ENCODE measurements at places on chromosomes 1 and 21.
A peak's percentile ranks its signal among the peaks of the same experiment; 100 is the strongest.

DNA sequence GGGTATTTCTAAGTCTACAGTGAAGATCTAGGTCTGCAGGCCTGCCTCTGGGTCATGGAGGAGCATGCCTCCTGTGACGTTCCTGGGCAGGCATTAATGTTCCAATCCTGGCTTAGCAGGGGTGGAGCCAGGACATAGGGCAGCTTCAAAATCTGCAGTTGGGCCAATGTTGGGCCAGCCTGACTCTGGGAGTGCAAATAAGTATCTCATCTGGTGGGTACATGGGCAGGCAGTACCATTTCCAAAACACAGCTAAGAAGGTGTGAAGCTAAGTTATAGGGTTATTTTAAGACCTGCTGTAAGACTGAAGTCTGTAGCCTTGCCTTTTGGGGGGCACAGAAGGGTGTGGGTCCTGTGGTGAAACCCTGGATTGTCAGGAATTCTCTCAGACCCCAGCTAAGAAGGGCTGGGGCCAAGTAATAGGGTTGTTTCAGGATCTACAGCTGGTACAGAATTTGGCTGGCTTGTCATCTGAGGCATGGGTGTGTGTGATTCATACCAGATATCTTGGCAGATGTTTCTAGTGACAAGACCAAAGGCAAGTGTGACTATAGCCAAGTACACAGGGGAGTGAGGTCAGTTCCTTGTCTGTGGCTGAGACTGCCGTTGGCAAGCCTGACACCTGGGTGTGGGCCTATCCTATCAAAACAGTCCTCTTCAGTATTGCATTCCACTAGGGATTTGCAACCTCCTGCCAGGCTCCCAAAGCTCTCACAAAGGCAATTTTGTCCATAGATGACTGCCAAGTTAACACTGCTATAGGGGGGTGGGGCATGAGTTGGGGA lies 468.7 kb upstream of the B3GALT2 start:
- H3K36me3 ChIP-seq, result no peaks in the 10 kb centered on the region
- H3K4me3 ChIP-seq, result no peak overlapping the region
- no peaks in the 10 kb centered on the region for H3K27me3 ChIP-seq

- H3K27ac ChIP-seq, result no peak overlapping the region
- no peak for DNase-seq
- no peaks in the 10 kb centered on the region for H3K4me1 ChIP-seq
- H3K4me3 ChIP-seq, result no peak overlapping the region
Measured at GRCh38 chr1:151478140-151478812, 19.0 kb upstream of the POGZ start.

- peaks cover 55% of the 10 kb centered on the region for H3K27me3 ChIP-seq
- no peaks in the 10 kb centered on the region for H3K36me3 ChIP-seq
- no peak for DNase-seq
- peak overlapping the region; percentile 56 for H3K4me3 ChIP-seq
Measured at GRCh38 chr1:180911640-180912191, 981 bp upstream of the KIAA1614 start.

- DNase-seq, result no peak
- H3K36me3 ChIP-seq, result peaks cover 28% of the 10 kb centered on the region
- H3K27me3 ChIP-seq, result no peaks in the 10 kb centered on the region
- peak overlapping the region; percentile 91 for H3K4me3 ChIP-seq
- peaks cover 40% of the 10 kb centered on the region for H3K4me1 ChIP-seq
Measured at GRCh38 chr1:65069011-65069565, 78.9 kb upstream of the AK4 start.

- no peaks in the 10 kb centered on the region for H3K27me3 ChIP-seq
- H3K36me3 ChIP-seq, result no peaks in the 10 kb centered on the region
- no peak for DNase-seq
- no peak overlapping the region for H3K4me3 ChIP-seq
- no peaks in the 10 kb centered on the region for H3K4me1 ChIP-seq
Measured at GRCh38 chr1:106435269-106435668, 621.2 kb upstream of the PRMT6 start.

GRCh38 chr1:31033598-31033997 lies 31.9 kb downstream of the PUM1 start:
- peaks cover 26% of the 10 kb centered on the region for H3K36me3 ChIP-seq
- no peak overlapping the region for H3K4me3 ChIP-seq
- H3K27me3 ChIP-seq, result no peaks in the 10 kb centered on the region
- no peak for DNase-seq

DNA sequence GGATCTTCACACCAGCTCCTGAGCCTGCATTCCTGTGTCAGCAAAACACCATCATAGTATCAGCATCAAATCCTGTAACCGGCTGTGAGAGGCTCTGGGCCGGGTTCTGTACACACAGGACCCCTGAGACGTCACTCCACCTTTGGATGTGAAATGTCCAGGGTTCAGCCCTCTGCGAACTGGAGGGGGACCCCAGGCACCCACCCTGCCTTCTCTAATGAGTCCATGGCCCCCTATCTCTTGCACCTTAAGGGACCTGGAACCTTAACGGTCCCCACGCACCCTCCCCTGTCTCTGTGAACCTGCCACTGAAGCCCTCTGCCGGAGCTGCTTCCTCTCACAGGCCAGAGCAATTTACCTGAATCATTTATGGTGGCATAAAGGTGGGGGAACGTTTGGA lies 257.8 kb downstream of the NPHP4 start:
- H3K27ac ChIP-seq, result no peak overlapping the region
- peaks cover 1% of the 10 kb centered on the region for H3K36me3 ChIP-seq
- no peak overlapping the region for H3K4me3 ChIP-seq
- DNase-seq, result no peak
- H3K4me1 ChIP-seq, result no peaks in the 10 kb centered on the region

- H3K27ac ChIP-seq, result no peak overlapping the region
- no peaks in the 10 kb centered on the region for H3K27me3 ChIP-seq
- no peak overlapping the region for H3K4me3 ChIP-seq
- no peak for DNase-seq
Measured at GRCh38 chr1:235483090-235483489, 21.2 kb downstream of the B3GALNT2 start.

GRCh38 chr1:155044812-155045657 lies 6.1 kb upstream of the ADAM15 start:
- peaks cover 14% of the 10 kb centered on the region for H3K4me1 ChIP-seq
- H3K36me3 ChIP-seq, result peaks cover 2% of the 10 kb centered on the region
- no peak overlapping the region for H3K27ac ChIP-seq
- DNase-seq, result peak; percentile 39
- H3K27me3 ChIP-seq, result no peaks in the 10 kb centered on the region

- no peak overlapping the region for H3K27ac ChIP-seq
- H3K4me3 ChIP-seq, result no peak overlapping the region
- H3K27me3 ChIP-seq, result no peaks in the 10 kb centered on the region
Measured at GRCh38 chr21:28261298-28261697, 731.4 kb downstream of the LTN1 start.

DNA sequence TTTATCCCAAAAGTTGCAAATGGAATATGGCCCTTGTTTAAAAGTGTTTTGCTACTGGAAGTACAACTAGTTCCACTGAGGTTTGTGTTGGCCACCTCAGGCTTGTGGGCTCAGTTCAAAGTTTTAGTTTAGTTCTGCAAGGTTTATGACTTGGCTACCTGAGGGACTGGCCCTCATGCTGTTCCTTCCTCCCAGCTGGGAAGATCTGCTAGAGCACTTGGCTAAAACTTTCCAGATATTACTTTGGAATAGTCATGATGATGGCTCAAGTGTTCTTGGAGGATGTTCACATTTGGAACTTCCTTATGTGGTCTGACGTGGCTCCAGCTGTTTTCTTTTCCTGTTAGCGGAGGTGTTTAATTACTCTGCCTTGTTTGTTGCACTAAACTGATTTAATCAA lies 110.2 kb upstream of the IVNS1ABP start:
- H3K27me3 ChIP-seq, result no peaks in the 10 kb centered on the region
- H3K27ac ChIP-seq, result no peak overlapping the region
- peaks cover 1% of the 10 kb centered on the region for H3K36me3 ChIP-seq
- H3K4me1 ChIP-seq, result peaks cover 8% of the 10 kb centered on the region

- no peaks in the 10 kb centered on the region for H3K27me3 ChIP-seq
- peaks cover 45% of the 10 kb centered on the region for H3K36me3 ChIP-seq
- peaks cover 81% of the 10 kb centered on the region for H3K4me1 ChIP-seq
- DNase-seq, result no peak
- H3K27ac ChIP-seq, result peak overlapping the region; percentile 48
- H3K4me3 ChIP-seq, result peak overlapping the region; percentile 93
Measured at GRCh38 chr21:44916965-44917364, 3.7 kb downstream of the ITGB2 start.

- DNase-seq, result no peak
- H3K36me3 ChIP-seq, result peaks cover 43% of the 10 kb centered on the region
- H3K27me3 ChIP-seq, result no peaks in the 10 kb centered on the region
- H3K4me1 ChIP-seq, result peaks cover 8% of the 10 kb centered on the region
Measured at GRCh38 chr1:145750426-145750825, 31.1 kb downstream of the CD160 start.

DNA sequence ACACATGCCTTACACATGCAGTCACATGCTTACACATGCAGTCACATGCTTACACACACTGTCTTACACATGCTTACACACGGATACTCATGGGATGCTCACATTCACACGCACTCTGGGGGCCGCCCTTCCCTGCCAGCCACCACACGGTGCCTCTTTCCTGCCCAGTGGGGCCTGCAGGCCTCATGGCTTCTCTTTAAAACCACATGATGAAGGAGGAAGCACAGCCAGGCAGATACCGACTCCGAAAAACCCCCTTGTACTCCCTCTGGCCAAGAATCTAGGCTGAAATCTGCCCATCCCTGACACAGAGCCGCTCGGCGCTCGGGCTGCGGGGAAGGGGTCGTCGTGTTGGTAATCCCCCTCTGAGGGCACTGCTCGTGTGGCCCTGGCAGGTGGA lies 113.0 kb downstream of the PRDM16 start:
- no peaks in the 10 kb centered on the region for H3K36me3 ChIP-seq
- H3K4me1 ChIP-seq, result no peaks in the 10 kb centered on the region
- H3K4me3 ChIP-seq, result no peak overlapping the region
- peaks cover 10% of the 10 kb centered on the region for H3K27me3 ChIP-seq
- DNase-seq, result no peak
- H3K27ac ChIP-seq, result no peak overlapping the region

GRCh38 chr1:239539051-239539450 lies 152.7 kb downstream of the CHRM3 start:
- H3K36me3 ChIP-seq, result peaks cover 2% of the 10 kb centered on the region
- no peaks in the 10 kb centered on the region for H3K27me3 ChIP-seq
- no peak overlapping the region for H3K27ac ChIP-seq

GRCh38 chr1:31073044-31073443 lies 7.5 kb upstream of the PUM1 start:
- H3K36me3 ChIP-seq, result no peaks in the 10 kb centered on the region
- no peaks in the 10 kb centered on the region for H3K27me3 ChIP-seq
- no peak for DNase-seq
- H3K4me3 ChIP-seq, result no peak overlapping the region

DNA sequence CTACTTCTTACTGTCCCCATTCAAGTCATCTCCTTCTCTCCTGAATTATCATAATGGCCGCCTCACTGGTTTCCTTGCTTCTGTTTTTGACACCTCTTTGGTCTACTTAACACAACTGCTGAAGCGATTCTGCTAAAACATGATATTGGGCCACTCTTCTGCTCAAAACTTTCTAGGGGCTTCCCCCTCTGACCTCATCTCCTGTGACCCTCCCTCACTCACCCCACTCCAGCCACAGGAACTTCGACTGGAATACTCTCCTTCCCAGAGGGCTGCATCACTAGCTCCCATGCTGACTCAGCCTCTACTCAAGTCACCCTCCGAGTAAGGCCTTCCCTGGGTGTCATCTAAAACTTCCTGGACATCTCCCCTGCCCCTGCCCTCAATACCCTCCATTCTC lies 35.7 kb downstream of the NRIP1 start:
- H3K27ac ChIP-seq, result no peak overlapping the region
- H3K4me3 ChIP-seq, result no peak overlapping the region
- no peaks in the 10 kb centered on the region for H3K27me3 ChIP-seq
- peaks cover 1% of the 10 kb centered on the region for H3K36me3 ChIP-seq

- DNase-seq, result no peak
- H3K4me3 ChIP-seq, result no peak overlapping the region
- no peaks in the 10 kb centered on the region for H3K27me3 ChIP-seq
- peaks cover 27% of the 10 kb centered on the region for H3K4me1 ChIP-seq
Measured at GRCh38 chr1:27600498-27601175, 3.3 kb downstream of the AHDC1 start.

DNA sequence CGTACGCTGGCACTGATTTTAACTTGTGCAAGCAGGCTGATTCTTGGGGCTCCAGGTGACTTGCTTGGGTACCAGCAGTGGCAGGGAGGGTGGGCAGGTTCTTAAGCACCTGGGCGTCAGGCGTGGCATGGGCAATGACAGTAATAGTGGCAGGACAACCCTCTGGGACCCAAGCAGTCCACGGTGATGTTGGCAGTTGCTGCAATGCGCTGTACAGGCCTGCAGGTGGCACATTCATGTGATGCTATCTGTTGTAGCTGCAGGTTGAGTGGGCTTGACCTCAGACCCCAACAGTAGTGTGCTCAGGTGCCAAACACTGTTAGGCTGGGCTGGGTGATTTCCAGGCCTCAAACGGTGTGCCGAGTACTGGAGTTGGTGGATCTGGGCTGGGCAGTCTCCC lies 10.2 kb upstream of the OR10J4 start:
- peaks cover 62% of the 10 kb centered on the region for H3K27me3 ChIP-seq
- no peak for DNase-seq
- no peak overlapping the region for H3K27ac ChIP-seq

GRCh38 chr1:223331301-223331700 lies 32.7 kb downstream of the SUSD4 start:
- no peaks in the 10 kb centered on the region for H3K36me3 ChIP-seq
- H3K4me1 ChIP-seq, result no peaks in the 10 kb centered on the region
- no peak overlapping the region for H3K4me3 ChIP-seq
- no peak for DNase-seq

DNA sequence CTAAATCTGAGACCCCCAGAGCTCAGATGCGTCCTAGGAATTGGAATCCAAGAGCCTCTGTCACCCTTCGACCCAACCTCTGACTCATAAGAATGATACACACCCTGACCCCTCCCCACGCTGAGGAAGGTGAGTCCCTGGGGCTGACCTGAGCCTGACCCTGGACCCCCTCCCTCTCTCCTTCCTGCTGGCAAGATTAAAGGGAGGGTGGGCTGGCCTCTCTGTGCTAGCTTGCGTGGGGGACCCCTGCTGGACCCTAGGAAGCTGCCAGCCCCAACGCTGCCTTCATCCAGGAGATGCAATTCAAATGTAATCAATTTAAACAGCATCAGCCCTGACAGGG lies 627 bp downstream of the PLEKHA6 start:
- peaks cover 35% of the 10 kb centered on the region for H3K27me3 ChIP-seq
- no peak overlapping the region for H3K4me3 ChIP-seq
- H3K4me1 ChIP-seq, result peaks cover 13% of the 10 kb centered on the region
- H3K27ac ChIP-seq, result no peak overlapping the region

DNA sequence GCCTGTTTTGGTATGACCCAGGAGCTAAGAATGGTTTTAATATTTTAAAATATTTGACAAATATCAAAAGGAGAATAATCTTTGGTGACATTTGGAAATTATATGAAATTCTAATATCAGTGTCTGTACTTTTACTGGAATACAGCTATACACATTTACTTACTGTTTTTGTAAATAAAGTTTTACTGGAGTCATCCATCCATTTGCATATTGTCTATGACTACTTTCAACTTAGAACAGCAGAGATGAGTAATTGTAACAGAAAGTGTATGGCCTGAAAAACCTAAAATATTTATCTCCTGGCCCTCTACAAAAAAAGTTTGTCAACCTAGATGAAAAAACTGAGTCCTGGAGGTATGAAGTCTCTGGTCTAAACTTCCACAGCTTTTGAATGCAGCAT lies 5.8 kb upstream of the MAP3K7CL start:
- H3K27me3 ChIP-seq, result no peaks in the 10 kb centered on the region
- no peak for DNase-seq
- no peak overlapping the region for H3K27ac ChIP-seq
- H3K36me3 ChIP-seq, result peaks cover 2% of the 10 kb centered on the region
- H3K4me1 ChIP-seq, result no peaks in the 10 kb centered on the region

GRCh38 chr1:39076127-39076798 lies 50.1 kb downstream of the NDUFS5 start:
- no peak overlapping the region for H3K27ac ChIP-seq
- H3K4me3 ChIP-seq, result no peak overlapping the region
- no peak for DNase-seq
- H3K4me1 ChIP-seq, result peaks cover 9% of the 10 kb centered on the region

All from central memory CD8-positive, alpha-beta T cell (primary cell).